ENCODE measurements at places on chromosomes 3 and 15.

GRCh38 chr3:16550676-16551341, 37.3 kb upstream of the RFTN1 start:
- peak; percentile 83 for DNase-seq

DNA sequence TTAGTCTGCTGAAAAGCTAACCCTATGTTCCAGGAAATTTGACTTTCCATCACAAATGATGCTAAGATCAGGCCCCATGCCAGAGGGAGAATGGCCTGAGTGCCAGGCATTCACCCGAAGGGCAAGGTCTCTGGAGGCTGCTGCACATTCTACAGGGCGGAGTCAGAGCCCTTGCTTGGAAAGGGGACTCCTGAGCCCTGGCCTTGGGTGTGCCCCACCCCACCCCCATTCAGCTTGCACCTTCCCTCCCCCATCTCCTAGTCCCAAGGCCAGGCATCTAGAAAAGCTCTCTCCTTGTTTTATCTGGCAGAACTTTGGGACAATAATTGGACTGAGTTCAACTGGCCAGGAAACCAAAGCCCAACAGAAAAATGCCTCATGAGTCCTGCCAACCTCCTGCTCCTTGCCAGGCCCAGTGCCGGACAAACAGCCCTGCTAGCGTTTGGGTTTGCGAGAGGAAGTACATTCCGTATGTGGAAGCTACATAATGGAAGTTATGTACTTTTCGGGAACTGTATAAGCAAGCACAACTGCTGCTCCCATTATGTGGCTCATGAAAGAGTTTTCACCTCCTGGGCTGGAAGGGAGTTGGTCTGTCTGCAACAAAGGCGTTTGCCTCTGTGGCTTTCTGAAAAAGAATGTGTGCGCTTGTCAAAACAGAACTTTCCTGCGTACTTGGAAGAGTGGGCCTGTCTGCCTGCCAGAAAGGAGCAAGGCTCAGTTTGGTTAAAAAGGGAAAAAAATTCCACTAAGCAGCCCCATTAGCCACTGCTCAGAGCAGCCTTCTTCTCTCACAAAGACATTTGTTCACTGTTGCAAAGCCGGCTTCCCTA, 321.5 kb upstream of the CTNNB1 start:
- no peak for DNase-seq

DNA sequence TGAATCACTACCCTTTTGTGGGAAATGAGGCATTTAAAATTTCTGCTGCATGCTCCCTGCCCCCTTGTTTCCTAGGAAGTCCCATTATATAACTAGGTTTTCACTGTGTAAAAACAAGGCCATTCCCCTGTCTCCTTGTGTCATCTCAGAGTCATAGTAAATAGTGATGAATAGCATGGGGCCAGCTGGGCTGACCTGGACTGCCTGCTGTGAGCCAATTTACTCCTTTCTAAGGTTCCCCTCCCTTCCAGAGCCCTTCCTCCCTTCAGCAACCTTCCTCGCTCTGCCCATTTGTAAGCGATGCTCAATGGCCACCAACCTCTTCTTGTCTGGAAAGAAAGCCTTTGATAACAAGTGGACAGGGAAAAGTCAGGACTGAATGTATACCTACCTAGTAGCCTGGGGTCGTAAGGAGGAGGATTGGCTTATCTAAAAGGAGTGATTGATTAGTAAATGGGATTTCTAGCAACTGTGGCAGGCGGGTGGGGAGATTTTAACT, 11.7 kb downstream of the ITGA11 start:
- no peak for DNase-seq

DNA sequence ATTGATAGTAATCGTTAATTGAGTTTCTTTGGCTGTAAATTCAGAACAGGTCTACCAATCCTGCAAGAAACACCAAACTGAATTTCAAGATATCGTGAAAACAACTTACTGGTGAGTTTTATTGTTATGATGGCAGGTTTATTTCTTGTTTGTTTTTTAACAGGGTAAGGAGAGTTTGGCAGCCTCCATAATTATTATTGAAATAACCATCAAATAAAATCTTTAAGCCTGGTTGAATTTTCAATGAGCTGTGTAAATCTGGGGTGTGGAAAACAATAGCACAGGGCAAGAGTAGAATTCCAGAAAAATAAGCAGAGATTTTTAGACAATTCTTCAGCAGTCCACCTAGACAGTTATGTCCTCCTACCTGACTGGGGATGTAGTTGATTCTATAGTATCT, 196.5 kb downstream of the MECOM start:
- DNase-seq = no peak

GRCh38 chr3:52490939-52491526, 4.1 kb upstream of the STAB1 start:
- peak; percentile 74 for DNase-seq

DNA sequence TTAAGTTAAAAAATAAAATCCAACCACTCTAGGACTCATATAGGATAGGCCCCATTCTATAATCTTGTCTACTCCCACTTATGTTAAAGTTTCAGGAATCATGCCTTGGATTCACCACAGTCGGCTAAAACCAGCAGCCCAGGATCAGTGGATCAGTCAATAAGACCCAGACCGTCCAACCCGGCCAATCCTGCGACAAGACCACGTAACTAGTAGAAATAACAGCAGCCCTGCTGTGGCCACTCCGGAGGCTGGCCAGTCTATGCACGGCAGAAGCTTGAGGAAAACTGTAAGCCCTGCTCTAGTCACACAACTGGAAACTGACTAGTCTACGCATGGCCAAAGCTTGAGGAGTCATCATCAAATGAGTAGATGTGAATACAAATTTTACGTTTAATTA, 12.8 kb upstream of the SLC9C1 start:
- DNase-seq = no peak

- no peak for DNase-seq
Measured at GRCh38 chr15:95454403-95455262, 875.9 kb upstream of the NR2F2 start.

DNA sequence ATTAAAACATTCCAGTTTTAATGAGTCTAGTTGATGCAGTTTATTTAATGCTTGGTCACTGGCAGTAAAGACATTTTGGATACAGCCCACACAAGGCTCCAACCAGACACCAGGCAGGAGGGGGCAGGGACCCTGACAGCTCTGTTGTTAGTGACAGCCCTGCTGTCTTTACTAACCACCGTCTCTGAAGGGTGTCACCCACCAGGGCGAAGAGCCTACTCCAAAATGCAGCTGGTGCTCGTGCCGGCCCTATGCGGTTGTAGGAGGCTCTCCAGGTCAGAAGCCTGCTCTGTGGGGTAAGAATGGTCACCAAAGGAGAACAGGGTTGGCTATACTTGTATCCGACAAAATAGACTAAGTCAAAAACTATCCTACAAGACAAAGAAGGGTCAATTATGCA, 132.2 kb downstream of the ATP10A start:
- no peak for DNase-seq
